Progenitor cell of endocrine pancreas (in vitro differentiated cells): ENCODE measurements at places on chromosomes 3 and 15. TPM values are rescaled to one million over a fixed set of nuclear protein-coding genes. Genes with fewer than 3 reads are reported as not detected.

STARD5 gene
- 3.0 and 4.0 TPM in 2 replicates for total RNA-seq

CCDC9B gene
- total RNA-seq: 0.07 and 0.11 TPM in 2 replicates

LYZL4 gene
- total RNA-seq: not detected in 2 replicates

OSTN gene
- 0.11 and 0.14 TPM in 2 replicates for total RNA-seq

WDR72 gene
- 25.0 and 26.6 TPM in 2 replicates for total RNA-seq

DPPA4 gene
- 47.5 and 55.4 TPM in 2 replicates for total RNA-seq

CIAO2A gene
- total RNA-seq: 52.6 and 54.4 TPM in 2 replicates

TRANK1 gene
- total RNA-seq: 16.4 and 17.1 TPM in 2 replicates

SMCO1 gene
- not detected in 2 replicates for total RNA-seq

TGM5 gene
- not detected in 2 replicates for total RNA-seq

ALDH1L1 gene
- 3.1 and 4.7 TPM in 2 replicates for total RNA-seq

AMIGO3 gene
- 0.86 TPM in 1 of 2 replicates, not detected in the other for total RNA-seq

PAQR9 gene
- 2.5 and 2.7 TPM in 2 replicates for total RNA-seq

NUP210 gene
- total RNA-seq: 71.4 and 78.2 TPM in 2 replicates

CHRD gene
- total RNA-seq: 10.2 and 13.0 TPM in 2 replicates

SLC12A1 gene
- 0.16 TPM in 1 of 2 replicates, not detected in the other for total RNA-seq

FAM81A gene
- 0.34 and 0.58 TPM in 2 replicates for total RNA-seq

TMEM158 gene
- total RNA-seq: 3.8 and 4.9 TPM in 2 replicates

CYP1A2 gene
- total RNA-seq: not detected in 2 replicates

LPP gene
- 131 and 144 TPM in 2 replicates for total RNA-seq

SCN11A gene
- 1.5 and 1.6 TPM in 2 replicates for total RNA-seq

GP9 gene
- not detected in 2 replicates for total RNA-seq

EFCC1 gene
- 0.60 TPM in 2 replicates for total RNA-seq

PLS1 gene
- total RNA-seq: 15.7 and 16.0 TPM in 2 replicates

DGKG gene
- 0.17 and 0.44 TPM in 2 replicates for total RNA-seq

RPS17 gene
- 1,639 and 1,699 TPM in 2 replicates for total RNA-seq

SPESP1 gene
- not detected in 2 replicates for total RNA-seq

FBXL22 gene
- 0.29 and 0.31 TPM in 2 replicates for total RNA-seq

ROBO2 gene
- total RNA-seq: 75.2 and 83.8 TPM in 2 replicates

CIB2 gene
- 41.6 and 44.9 TPM in 2 replicates for total RNA-seq

HEG1 gene
- total RNA-seq: 4.1 and 7.2 TPM in 2 replicates

OXTR gene
- 3.0 and 3.1 TPM in 2 replicates for total RNA-seq

GALNT15 gene
- 0.18 and 0.46 TPM in 2 replicates for total RNA-seq
